ENCODE measurements at places on chromosomes 12 and 14. TPM values are rescaled to one million over a fixed set of nuclear protein-coding genes. Genes with fewer than 3 reads are reported as not detected.
A peak's percentile ranks its signal among the peaks of the same experiment; 100 is the strongest.

DNA sequence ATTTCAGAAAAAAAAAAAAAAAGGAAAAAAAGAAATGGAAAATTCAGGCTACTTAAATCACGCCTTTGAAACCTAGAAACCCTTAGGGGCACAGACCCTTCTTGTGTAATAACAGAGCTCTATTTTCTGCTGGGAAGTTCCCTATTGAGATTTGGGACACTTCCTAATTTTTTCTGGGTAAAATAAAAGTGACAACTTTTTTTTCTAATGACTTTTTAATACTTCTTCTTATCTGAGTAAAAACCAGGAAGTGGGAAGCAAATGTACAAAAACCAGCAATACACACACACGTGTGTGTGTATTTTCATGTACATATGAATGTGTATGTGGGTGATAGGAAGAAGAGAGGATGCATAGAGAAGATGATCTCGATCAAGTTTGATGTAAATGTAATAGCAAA lies 35.8 kb downstream of the ETV6 start:
- no peak for DNase-seq

DNA sequence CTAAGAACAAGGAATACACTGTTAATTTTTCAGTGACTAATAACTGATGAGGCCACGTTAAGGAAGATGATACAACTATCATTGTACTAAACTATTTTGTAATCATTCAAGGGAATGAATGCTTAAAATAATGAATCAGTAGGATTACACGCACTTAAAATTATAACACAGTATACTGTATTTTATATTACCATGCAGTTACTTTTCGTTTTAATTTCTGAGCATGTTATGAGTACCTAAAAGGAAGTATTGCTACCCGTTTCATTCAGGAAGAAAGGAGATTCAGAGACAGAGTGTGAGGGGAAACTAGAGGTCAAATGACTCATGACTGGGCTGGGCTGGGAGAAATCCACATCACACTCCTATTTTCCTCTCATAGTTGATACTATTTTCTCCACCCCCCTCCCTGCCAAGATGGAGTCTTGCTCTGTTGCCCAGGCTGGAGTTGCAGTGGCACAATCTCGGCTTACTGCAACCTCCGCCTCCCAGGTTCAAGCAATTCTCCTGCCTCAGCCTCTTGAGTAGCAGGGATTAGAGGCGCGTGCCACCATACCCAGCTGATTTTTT lies 202.0 kb downstream of the PPM1H start:
- no peak for DNase-seq

Gene KRT75
- not detected for polyA plus RNA-seq

Gene PPFIA2
- 0.04 TPM for polyA plus RNA-seq

DNA sequence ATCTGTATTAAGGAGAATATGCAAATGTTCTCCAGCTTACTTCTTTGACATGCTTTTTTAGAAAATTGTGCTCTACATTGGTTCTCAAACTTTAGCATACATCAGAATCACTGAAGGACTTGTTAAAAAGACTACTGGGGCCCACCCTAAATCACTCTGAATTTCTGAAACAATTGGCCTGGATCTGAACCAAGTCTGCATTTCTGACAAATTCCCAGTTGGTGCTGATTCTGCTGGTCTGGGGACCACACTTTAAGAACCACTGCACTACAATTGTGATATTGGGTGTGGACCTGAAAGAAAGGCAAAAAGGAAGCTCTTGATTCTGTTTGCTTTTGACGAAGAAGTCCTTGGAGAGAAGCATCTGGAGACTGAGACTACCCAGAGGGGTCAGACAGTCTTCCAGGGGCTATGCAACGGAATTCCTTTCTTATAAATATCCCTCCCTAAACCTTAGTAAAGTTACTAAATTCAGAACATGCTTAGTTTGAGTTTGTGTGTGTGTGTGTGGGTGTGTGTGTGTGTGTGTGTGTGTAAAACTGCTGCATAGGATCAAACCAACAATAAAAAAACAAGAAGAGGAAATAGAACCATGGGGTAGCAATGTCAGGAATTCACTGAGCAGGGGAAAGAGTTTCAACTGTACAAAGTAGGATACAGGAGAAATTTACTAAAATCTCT lies 36.8 kb downstream of the EAPP start:
- no peak for DNase-seq

- no peak for DNase-seq
Observed at GRCh38 chr12:26286186-26286585, 90.8 kb downstream of the SSPN start.

Gene FSCB
- polyA plus RNA-seq = not detected

DNA sequence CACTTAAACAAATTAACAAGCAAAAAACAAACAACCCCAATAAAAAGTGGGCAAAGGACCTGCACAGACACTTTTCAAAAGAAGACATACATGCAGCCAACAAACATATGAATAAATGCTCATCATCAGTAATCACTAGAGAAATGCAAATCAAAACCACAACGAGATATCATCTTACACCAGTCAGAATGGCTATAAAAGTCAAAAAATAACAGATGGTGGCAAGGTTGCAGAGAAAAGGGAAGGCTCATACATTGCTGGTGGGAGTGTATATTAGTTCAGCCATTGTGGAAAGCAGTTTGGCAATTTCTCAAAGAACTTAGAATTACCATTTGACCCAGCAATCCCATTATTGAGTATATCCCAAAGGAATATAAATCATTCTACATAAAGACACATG lies 34.6 kb upstream of the NT5DC3 start:
- DNase-seq = no peak

DNA sequence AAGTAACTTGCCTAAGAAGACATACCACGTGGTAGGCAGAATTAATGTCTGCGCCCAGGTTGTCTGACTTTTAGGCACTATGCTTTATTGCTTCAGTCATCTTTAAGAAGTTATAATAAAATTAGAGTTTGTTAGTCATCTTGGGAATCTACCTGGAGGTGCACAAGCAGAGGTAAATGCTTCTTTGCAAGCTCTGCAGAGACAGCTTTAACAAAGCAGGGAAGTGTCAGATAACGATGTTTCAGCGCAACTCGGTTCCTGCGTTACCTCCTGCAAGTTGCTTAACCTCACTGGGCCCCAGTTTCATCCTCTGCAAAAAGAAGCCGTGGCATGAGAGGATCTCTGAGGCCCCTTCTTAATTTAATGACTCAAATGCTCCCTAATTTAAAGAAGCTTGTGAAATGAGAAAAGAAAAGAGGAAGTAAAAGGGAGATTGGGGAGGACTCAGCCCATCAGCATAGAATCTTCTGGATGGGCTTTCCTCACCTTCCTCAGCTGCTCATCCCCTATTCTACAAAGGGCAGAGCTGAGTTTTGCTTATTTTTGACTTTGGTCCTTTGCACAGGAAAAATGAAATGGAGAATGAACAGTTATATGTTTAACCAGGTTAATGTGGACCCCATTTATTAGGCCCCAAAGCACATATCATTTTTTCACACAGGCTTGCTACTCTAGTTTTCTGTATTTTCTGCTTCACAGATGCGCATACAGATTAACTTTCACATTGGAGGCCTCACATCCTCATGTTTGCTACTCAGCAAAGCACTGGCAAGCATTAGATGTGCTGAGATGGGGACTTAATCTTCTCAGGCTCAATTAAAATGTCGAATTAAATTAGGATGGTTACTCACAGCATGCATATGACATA lies 5.1 kb downstream of the ARHGDIB start:
- no peak for DNase-seq

DNA sequence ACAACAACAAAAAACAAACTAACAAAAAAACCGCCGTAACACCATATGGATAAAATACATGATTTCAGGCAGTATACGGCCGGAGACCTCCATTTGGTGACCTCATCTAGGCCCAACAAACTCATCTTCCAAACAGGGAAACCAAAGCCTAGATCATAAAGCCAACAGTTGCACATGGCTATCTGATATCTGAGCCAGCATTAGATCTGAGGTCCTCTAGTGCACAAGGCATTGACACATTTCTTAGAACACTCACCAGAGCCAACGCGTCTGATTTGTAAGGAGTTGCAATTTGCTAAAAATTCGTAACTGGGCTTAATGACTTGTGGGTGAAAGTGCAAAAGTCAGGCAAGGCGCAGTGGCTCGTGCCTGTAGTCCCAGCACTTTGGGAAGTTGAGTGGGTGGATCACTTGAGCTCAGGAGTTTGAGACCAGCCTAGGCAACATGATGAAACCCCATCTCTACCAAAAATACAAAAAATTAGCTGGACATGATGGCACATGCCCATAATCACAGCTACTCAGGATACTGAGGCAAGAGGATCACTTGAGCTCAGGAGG lies 42.0 kb upstream of the NUDT4 start:
- no peak for DNase-seq

DNA sequence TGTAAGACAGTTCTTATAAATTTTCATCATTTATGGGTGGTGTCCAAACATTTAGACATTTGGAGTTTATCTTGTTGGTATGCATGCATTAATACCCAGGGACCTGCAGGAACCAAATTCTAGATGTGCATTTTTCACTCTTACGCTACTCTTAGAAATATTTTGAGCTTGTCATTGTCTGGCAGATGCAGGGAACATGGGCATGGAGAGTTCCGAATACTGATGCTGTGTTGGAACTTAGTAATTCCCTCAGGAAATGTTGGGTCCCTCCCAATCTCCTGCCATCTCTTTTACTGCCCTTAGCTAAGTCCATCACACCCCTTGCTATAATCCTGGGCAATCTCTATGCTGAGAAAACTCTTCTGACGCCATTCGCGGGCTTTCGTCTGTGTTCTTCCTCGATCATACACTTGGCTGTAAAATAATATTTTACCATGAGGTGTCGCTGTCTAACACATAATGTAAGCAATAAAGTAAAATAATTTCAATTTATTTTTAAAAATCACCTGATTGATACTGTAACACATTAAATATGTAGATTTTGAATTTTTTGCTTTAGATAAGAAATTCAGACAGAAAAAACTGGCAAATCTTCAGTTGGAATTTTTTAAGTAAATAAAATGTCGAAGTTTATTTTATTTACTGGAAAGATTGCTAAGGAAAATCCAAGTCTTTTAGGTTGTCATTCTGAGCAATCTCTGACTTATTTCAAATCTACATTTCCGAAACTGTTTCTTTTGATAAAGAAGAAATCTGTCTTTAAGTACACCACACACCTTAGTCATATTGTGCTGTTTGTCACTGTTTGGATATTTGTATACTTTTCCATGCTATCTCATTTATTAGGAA lies 304.1 kb upstream of the SSTR1 start:
- DNase-seq = no peak

GRCh38 chr14:91377700-91378652 lies 39.6 kb downstream of the CCDC88C start:
- DNase-seq = peak; percentile 82

DNA sequence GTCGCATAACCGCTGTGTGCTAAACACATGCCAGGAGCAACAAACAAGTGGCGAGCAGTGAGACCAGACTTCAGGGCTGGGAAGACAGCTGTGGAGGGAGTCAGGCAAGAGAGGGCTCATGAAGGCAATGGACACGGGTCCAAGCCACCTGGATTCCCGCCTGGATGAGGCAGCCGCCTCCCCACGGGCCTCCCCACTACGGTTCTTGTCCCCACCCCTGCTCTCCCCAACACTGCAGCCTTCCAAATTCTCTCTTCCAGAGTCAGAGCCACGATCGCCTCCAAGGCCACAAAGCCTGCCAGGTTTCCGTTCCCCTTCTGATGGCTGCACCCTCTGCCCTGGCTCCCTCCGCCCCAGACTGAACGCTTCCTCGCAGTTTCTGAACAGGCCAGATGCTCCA lies 36.1 kb upstream of the PIWIL1 start:
- no peak for DNase-seq

- no peak for DNase-seq
Observed at GRCh38 chr14:36676236-36676635, 14.6 kb downstream of the PAX9 start.

- no peak for DNase-seq
Observed at GRCh38 chr12:7434670-7435069, 9.3 kb downstream of the CD163L1 start.

Gene KIF5A
- 0.13 TPM for polyA plus RNA-seq

Gene TMEM63C
- 0.24 TPM for polyA plus RNA-seq

Gene SLC7A7
- 46.5 TPM for polyA plus RNA-seq

DNA sequence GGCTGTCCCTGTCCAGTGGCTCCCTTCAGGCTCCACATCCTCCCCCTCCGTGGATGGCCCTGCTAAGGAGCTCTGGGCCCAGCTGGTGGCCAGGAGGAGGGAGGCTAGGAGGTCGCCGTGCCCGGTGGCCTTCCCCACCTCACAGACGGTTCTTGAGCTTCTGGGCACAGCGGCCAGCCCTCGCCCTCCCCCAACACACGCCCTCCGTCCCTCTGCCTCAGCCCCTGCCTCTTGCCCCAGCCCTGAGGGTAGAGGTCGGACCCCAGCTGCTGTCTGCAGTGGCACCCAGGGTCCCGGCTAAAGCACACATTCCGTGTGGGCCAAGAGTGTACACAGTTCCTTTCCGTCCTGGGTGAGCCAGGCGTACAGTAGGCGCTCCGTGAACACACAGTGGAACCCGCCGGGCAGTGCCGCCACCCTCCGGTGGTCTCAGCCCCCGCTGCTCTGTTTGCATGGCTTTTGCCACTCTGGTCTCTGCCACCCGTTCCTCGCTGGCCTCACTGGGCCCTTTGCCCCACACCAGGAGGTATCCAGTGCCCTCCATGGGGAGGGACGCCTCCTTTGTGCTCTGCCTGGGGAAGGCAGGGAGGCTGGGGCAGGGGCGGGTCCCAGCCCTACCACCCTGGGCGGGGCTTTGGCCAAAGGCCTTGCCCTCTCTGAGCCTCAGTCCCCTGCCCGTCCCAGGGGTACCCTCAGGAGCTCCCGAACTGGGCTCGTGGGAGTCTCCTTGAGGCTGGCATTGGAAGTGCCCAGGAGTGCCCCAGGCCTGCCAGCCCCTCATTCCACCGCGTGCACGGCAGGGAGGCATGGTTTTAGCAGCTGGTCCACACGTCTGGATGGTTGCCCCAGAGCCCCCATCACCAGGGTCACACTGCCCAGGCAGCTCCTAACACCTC lies 13.0 kb downstream of the TRMT61A start:
- no peak for DNase-seq

- no peak for DNase-seq
Observed at GRCh38 chr14:24670594-24670993, 36.6 kb upstream of the GZMB start.

- no peak for DNase-seq
Observed at GRCh38 chr12:28857369-28857768, 291.7 kb upstream of the FAR2 start.

Gene KCNMB4
- 1.2 TPM for polyA plus RNA-seq

Gene OLR1
- polyA plus RNA-seq = 0.13 TPM

GRCh38 chr12:48105321-48105866 lies 485 bp downstream of the SENP1 start:
- DNase-seq = no peak

- no peak for DNase-seq
Observed at GRCh38 chr12:105292705-105293104, 37.8 kb upstream of the C12orf75 start.

DNA sequence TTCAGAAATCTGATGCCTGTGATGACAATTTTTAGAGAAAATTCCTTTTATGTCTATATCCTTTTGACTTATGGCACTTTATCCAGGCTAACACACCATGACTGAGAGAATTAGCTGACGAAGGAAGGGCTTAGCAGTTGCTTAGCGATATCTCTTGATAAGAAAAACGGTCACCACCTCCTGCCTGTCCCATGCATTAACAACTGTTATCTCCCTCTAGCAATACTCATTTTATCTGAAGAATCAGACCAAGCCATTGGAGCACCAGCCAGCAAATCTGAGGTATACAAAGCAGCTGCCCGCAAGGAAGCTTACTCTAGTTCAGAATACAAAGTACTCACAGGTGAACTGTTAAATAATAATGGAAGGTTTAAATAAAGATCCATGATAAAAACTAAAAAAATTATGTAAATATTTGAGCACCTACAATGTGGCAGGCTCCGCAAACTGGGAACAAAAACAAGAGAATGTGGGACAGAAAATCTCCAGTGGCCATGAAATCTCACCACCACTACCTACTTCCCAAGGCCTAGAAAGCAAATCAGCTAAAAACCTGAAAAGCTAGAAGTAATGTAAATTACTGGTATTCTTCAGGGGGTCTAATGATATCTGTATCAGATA lies 24.3 kb downstream of the PPM1H start:
- DNase-seq = no peak

Gene PTGR2
- polyA plus RNA-seq = 2.2 TPM
